M059J (cell line): ENCODE measurements at places on chromosomes 4 and X.
A peak's percentile ranks its signal among the peaks of the same experiment; 100 is the strongest.

GRCh38 chr4:105281124-105281415 lies 134.4 kb downstream of the TET2 start:
- DNase-seq = no peak

- DNase-seq = peak; percentile 2
Measured at GRCh38 chrX:66728818-66729271, 90.0 kb upstream of the EDA2R start.

DNA sequence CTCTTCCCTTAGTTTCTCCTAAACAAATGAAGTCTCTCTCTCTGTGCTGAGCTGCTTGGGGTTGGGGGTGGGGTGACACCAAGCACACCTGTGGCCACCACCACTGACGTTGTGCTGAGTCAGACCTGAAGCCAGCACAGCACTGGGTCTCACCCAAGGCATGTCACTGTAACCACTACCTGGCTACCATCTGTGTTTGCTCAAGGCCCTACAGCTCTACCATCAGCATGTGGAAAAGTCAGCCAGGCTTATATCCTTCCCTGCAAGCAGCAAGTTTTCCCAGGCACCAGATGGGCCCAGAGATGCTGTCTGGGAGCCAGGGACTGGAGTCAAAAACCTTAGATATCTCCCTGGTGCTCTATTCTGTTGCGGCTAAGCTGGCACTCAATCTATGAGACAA lies 6.9 kb downstream of the CXCL10 start:
- DNase-seq = no peak

DNA sequence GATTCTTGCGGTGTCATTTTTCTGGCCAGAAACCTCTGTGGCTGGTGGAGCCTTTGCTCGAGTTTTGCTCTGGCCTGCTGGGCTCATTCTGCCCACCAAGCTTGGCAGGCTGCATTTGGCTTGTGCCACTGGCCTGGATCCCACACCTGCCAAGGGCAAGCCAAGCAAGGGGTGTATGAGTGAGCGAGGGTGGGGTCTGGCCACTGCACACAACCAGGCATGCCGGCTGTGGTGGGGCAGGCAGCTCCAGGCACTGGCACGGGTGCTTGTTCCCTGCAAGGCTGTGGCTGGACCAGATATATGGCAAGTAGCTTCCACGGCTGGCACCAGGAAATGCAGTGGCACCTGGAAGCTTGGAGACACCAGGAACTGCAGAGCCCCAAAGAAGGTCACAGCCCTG lies 68.6 kb upstream of the PPP3CA start:
- no peak for DNase-seq

DNA sequence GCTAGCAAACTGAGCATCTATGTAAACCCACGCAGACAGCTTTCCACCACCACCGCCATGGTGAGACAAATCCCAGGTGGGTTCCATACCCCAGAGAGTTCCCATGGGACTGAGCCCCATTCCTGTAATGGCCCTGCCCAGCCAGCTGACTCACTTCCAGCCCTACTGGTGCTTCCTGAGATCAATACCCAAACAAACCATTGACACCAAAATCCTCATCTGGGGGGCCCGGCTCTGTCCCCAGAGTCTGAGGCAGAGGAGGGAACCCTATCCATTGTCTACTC lies 30.1 kb upstream of the JAKMIP1 start:
- no peak for DNase-seq

DNA sequence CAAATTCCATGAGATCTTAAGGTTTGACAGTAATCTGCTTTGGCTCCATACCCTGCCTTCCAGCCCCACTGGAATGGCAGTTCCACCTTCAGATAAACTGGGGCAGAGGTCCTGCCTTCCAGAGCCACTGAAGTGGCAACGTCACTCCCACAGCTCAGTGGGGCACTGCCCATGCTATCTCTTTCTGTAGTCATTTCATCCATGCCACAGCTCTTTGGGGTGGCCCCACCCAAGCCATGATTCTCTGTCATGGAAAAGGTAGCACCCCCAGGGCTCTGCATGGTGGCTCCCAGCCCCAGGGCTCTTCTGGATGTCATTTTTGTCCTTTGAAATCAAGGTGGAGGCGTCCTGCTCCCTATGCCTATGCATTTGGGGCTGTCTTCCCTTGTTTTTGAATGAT lies 596.5 kb downstream of the SPOCK3 start:
- DNase-seq = no peak

DNA sequence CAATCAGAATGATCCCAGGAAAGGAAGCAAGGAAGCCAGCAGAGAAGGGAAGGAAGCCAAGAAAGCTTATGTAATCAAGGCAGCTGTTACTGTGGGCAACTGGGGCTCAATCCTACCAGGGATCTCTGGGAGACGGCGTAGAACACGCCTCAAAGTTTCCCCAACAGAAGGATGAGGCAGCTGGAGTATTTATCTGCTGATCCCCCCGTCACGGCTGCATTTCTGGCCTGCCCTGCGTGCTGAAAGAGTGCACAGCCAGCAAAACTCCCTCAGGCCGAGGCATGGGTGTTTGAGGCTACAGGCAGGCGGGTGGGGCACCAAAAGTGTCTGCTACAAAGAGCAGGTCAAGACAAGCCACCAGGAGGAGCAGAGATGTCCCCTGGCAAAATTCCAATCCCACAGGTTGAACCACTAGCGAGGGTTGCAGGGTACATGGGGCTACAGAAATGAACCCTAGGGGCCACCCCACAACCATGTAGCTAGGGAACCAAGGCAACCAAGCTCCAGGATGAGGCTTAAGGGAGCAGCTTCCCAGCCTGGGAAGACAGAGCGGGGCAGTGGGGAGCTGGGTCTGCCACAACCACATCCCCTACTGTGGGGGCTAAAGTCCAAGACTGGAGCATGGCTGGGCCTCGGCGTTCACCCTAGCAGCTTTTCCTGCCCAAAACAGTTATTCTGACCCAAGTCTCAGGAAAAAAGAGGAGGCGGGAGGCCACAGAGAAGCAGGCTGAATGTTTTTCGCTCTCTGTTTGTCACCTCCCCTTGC lies 113.4 kb downstream of the BCOR start:
- no peak for DNase-seq

DNA sequence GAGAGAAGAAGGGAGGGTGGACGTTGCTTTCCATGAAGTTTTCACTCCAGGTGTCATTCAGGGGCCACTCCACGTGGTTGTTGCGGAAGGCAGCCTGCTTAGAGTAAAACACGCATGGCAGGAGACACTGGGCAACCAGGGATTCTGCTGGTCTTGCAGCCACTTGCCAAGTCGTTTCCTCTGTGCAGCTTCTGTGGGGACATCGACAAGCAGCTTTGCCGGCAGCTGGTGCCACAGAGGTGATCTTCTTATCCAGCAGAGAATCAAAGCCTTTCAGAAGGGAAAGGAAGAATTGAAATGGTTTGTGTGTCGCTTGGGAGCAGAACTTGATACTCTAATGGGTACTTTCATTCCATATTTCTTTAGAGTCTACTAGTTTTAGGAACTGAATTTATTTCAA lies 867.1 kb upstream of the TENM3 start:
- no peak for DNase-seq
